ENCODE measurements at places on chromosomes 6 and 20.

GRCh38 chr6:107574856-107575255 lies 84.9 kb downstream of the SOBP start:
- no peak for DNase-seq

- DNase-seq: peak; percentile 94
Measured at GRCh38 chr6:82396964-82397751, 33.5 kb downstream of the TPBG start.

GRCh38 chr20:25676164-25676809 lies 20.4 kb downstream of the ZNF337 start:
- peak; percentile 92 for DNase-seq

GRCh38 chr6:87183687-87184086 lies 28.3 kb downstream of the ZNF292 start:
- peak; percentile 87 for DNase-seq
